Cerebellar cortex (tissue), 1 donor: ENCODE measurements at places on chromosomes 2 and 18.

GRCh38 chr2:66432801-66433694 is 1.9 kb upstream of the MEIS1 start:
- DNase-seq, result peak; percentile 97

- peak; percentile 31 for DNase-seq
Measured at GRCh38 chr18:38751898-38752297, 1186.3 kb upstream of the CELF4 start.

DNA sequence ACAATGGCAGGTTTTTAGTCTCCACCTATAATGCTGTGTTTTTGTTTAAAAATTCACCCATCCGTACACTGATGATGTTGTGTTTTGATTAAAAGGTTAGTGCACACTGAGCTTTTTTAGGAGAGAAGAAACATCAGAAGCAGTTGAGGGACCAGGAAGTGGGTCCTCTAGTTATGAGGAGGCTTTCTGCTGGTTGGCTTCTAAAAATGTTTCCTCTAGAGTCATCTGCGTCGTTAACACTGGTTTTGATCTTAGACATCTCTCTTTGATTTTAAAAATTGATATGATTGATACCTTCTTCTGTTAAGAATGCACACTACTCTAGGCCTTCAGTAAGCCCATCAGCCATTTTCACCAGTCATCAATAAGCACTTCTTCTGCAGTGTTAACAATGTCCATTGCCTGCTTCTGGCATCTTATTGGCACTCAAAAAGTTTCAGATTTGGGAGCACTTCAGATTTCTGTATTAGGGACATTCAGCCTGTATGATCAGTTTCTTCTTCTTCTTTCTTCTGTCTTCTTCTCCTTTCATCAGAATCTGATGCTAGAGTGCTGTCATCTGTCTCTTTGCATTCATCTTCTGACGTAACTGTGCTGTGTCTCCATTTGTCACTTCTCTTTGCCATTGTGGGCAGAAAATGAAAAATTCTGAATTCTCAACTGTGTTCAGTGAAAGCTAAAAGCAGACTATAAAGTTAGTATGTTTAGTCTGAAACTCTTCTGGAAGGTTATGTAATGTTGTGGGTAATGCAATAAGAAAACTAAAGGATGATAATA is 56.3 kb downstream of the PHLPP1 start:
- DNase-seq, result no peak

- no peak for DNase-seq
Measured at GRCh38 chr2:236666646-236667204, 97.1 kb downstream of the ACKR3 start.

DNA sequence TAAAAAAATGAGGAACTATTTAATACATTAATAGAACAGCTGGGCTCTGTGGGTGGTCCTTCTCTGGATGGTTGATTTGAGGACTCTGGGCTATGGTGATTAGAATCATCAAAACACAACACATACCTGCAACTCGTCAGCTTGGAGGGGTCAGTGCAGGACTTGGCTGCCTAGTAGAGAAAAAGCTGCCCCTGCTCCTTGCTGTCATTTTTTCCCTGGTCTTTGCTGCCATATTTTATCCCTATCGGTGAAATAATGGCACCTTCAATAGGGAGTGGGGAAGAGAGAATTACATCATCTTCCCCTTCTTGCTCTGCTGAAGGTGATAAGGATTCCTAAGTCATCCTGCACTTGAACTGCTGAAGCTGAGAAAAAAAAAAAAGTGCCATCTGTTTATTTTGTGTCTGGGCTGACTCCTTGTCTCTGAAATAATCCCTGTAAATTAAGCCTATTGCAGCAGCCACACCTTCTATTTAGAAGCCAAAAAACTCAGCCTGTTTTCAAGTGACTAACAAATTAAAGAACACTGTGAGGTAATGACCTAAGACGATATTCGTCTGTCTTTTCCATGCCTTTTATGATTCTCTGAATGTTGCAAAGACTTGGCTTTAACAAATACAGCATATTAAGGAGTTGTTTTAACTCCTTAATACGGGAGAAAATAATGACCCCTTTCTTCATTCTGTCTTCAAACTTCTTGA is 89.3 kb downstream of the ACVR1 start:
- DNase-seq, result peak; percentile 61

DNA sequence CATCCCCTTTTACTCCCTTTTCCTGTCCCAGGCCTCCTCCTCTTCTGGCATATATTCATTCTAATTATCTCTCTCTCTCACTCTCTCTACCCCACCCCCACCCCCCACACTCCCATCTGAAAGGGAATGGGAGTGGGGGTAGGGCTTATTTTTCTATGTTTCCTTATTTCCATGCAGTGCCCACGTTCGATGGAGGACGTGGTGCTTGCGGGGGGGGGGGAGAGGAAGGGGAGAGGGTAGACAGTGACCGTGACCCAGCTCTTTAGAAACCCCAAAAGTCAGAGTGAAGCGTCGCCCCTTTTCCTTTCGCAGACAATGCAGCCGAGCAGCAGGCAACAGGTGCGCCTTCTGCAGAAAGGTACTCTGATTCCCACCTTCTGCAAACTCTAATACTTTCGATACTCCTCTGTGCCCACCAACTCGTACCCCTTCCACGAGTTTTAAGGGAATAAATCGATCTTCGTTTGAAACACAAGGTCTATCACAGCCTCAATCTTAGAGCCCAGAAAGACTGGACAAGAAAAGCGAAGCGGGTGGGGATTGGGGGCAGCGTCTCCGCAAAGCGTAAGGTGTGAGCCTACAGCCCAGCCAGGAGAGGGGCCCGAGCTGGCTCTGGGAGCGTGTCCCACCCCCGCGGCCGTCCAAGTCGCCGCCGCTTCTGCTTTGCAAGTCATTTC is 891 bp upstream of the NR4A2 start:
- DNase-seq, result peak; percentile 38

- no peak for DNase-seq
Measured at GRCh38 chr18:76489081-76489480, 6.0 kb downstream of the ZNF516 start.

- no peak for DNase-seq
Measured at GRCh38 chr2:112870841-112871835, 34.6 kb upstream of the IL1B start.

DNA sequence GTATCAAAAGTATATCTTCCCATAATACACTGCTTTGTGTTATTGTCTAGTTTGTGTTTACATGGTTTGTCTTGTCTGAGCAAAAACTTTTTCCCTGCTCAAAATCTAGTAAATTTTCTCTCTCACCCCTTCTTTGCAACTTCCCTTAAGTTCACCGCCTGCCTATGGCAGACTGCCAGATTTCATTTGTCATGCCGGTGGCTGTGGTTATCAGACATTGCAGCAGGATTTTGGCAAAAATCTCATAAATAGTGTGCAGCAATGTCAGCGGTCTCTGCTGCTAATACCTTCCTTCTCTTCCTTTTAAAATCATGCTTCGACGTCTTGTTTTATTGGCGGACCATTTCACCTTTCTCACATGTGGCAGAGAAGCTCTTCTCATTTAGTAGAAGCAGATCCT is 45.6 kb upstream of the TMEM178A start:
- DNase-seq, result no peak

DNA sequence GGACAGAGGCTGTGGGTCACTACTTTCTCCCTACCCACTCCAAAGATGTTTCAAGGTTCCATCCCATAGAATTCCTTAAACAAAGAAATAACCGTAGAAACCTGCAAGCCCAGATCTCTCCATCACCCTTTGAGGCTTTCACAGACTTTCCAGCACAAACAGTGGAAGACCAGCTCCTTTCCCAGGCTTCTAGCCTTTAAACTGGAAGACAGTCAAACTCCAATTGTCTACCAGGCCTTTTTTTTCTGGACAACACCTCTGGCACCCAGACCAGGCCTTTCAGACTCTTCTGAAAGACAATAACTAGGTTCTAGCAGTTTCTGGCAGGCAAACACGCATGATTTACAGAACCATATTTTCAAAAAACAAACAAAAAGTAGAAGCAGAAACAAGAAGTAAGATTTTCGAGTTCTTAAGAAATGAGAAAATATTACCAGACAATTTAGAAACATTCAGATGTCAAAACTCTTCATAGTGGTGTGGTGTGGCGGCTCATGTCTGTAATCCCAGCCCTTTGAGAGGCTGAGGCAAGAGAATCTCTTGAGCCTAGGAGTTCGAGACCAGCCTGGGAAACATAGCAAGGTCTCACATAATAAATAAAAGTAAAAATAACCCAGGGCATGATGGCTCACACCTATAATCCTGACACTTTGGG is 106.8 kb upstream of the MSH2 start:
- DNase-seq, result no peak

GRCh38 chr2:144086965-144087364 is 433.0 kb downstream of the ZEB2 start:
- no peak for DNase-seq

- DNase-seq, result no peak
Measured at GRCh38 chr2:169365029-169365480, 2.7 kb upstream of the LRP2 start.

DNA sequence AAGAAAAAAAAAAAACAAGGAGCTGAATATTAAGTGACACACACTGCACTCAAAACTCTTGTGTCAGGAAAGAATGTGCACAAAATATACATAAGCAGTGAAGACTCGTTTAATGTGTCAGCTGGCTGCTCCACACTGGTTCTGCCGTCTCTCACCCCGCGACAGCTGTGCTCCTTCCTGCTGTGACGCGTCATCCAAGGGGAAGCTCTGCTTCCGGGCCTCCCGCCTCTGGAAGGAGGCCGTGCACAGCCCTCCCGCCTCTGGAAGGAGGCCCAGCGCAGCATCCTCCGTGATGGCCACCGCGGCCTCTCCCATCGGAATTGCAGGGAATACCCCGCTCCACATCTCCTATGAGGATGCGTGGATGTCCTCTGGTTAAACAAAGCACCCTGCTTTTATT is 151.0 kb downstream of the HDAC4 start:
- DNase-seq, result no peak

DNA sequence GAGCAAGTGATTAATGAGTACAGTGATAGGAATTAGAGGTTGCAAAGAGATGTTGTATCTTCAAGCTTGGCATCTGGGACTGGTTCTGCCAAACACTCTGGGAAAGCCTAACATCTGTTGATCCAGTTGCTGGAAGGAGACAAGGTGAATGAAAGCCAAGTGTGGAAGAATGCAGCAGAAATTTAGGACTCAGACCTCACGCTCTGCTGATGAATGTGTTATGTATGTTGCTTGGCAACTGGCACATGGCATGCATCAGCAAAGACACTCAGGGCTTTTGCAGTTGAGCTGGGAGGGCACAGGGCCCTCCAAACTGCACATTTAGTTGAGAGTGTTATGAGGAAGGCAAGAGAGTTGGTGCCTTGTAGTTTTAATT is 105.5 kb downstream of the COLEC12 start:
- no peak for DNase-seq

- DNase-seq, result no peak
Measured at GRCh38 chr2:40087434-40087833, 308.4 kb upstream of the THUMPD2 start.

DNA sequence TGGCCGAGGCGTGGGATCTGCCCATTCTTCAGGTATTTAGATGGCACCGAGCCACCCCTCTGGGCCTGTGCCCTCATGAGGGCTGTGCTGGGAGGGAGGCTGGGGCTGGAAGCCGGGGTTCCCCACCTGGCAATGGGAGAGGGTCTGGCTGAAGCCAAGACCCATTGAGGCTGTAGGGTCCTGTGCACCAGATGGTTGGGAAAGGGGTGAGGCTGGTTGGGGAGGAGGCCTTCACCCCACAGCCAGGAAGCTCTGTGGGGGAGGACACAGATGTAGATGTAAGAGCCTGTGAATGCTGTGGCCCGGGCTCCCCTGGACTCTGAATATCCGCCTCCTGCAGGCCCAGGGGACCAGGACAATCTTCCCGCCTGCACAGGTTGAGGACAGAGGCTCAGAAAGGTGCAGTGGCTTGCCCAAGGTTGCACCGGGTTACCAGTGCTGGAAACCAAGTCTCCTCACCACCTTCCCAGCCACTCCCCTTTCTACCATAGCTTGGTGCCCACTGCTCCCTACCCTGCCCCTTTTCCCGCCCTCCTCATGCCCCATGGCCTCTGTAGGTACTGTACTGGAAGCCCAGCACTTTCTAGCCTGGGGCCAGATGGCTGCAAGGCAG is 49.7 kb downstream of the PDCL3 start:
- DNase-seq, result no peak

- peak; percentile 82 for DNase-seq
Measured at GRCh38 chr2:70143314-70144150, 47.3 kb downstream of the C2orf42 start.

- DNase-seq, result no peak
Measured at GRCh38 chr2:33168922-33169321, 222.2 kb downstream of the LTBP1 start.

- no peak for DNase-seq
Measured at GRCh38 chr2:216670266-216671080, 24.9 kb downstream of the IGFBP5 start.

DNA sequence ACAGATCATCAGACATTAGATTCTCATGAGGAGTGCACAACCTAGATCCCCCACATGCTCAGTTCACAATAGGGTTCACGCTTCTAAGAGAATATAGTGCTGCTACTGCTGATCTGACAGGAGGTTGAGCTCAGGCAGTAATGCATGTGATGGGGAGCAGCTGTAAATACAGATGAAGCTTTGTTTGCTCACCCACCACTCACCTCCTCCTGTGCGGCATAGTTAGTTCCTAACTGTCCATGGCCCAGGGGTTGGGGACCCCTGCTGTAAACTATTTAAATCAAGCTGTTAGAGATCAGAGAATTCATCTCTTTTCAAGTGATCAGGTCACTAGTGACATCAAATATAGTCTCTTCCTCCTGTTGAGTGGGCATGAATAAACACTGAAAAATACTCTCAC is 88.8 kb upstream of the ACVR2A start:
- DNase-seq, result no peak

GRCh38 chr2:113977660-113978523 is 88.0 kb downstream of the ACTR3 start:
- DNase-seq, result peak; percentile 7

- DNase-seq, result no peak
Measured at GRCh38 chr2:68385220-68385906, 20.3 kb downstream of the PLEK start.

GRCh38 chr2:139669675-139670074 is 889.5 kb upstream of the NXPH2 start:
- no peak for DNase-seq

DNA sequence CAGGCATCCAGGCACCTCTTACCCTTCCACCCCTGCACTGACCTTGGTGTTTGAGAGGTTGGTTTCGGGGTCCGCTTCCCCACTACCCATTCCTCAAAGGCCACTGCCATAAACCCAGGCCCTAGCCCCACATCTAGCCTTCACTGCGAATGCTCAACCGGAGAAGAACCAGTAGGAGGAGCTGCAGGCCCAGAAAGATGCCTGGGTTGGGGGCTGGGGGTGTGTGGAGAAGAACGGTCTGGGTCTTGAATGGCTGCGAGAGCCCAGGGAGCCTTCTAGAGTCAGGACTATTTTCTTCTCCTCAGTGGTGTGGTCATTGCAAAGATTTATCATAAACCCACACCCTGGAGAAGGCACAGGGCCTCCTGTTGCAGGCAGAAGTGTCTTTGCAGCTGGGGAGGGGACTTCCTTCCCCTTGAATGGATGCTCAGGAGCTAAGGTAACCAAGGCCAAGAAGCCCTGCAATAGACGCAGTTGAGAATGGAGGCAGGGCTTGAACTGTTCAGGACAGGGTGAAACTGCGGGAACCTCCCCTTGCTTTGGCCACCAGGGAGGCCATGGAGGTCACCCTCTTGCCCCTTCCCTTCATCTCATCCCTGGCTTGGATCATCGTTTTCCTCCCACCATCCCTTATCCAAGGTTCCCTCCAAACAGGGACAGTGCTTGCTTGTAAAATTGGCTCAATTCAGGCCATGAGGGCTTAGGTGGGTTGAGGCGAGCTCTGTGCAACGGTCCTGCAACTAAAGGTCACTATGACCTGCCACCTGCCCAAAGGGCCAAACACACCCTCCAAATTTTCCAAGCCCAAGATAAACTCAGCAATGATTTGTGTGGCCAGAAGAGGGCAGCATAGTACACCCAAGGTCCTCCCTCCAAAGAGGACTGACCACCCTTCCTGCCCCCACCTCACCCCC is 20.9 kb downstream of the THNSL2 start:
- DNase-seq, result peak; percentile 18
